ENCODE measurements at places on chromosomes 13 and 19.

GRCh38 chr13:76397413-76397812, 488.8 kb downstream of the KCTD12 start:
- DNase-seq, result no peak

- no peak for DNase-seq
These were observed 10.2 kb upstream of the TMEM160 start for GRCh38 chr19:47058621-47059022.

DNA sequence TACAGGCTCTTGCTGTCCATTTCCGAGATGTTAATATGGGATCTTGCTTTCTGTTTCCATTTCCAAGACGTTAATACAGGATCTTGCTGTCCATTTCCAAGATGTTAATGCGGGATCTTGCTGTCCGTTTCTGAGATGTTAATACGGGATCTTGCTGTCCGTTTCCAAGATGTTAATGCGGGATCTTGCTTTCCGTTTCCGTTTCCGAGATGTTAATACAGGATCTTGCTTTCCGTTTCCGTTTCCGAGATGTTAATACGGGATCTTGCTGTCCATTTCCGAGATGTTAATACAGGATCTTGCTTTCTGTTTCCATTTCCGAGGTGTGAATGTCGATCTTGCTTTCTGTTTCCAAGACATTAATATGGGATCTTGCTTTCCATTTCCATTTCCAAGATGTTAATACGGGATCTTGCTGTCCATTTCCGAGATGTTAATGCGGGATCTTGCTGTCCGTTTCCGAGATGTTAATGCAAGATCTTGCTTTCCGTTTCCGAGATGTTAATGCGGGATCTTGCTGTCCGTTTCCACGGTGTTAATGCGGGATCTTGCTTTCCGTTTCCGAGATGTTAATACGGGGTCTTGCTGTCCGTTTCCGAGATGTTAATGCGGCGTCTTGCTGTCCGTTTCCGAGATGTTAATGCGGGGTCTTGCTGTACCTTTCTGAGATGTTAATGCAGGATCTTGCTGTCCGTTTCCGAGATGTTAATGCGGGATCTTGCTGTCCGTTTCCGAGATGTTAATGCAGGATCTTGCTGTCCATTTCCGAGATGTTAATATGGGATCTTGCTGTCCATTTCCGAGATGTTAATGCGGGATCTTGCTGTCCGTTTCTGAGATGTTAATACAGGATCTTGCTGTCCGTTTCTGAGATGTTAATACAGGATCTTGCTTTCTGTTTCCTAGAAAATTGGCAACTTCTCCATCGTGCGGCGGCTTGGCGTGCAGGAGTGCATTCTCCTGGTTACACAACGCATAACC, 38.3 kb downstream of the PEX11G start:
- no peak for DNase-seq

GRCh38 chr19:677601-678436, 1.6 kb downstream of the FSTL3 start:
- DNase-seq, result no peak

DNA sequence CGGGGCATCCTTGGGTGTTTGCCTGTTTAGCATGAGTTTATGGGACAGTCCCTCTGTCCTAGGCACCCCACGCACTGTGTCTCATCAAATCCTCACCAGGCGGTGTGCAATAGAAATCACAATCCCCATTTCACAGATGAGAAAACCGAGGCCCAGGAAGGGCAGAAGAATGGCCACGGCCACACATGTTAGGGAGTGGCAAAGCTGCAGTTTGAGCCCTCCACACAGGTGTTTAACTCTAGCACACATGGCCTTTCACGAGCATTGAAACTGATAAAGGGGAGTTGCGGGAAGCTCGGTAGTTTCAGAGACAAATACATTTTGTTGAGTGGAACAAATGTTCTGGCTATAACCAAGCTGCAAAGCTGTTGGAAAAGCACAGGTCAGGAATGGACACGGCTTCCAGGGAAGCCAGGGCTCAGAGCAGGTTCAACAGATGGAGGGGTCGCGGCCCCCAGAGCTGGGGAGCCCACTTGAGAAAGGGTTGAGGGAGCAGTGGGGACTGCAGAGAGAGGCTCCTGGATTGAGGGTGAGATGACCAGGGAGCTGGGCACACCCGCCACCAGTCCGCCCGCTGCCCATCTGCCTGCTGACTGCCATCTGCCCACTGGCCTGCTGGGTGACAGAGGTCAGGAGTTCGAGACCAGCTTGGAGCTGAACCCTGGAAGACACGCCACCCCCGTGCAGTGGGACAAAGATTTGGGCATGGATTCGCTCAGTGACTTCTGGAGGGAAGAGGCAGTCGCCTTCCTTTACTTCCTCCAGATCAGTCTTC, 154.7 kb downstream of the URI1 start:
- no peak for DNase-seq

- DNase-seq, result peak; percentile 15
These were observed 6.4 kb upstream of the PDE4C start for GRCh38 chr19:18232540-18233223.

- DNase-seq, result no peak
These were observed 89.4 kb upstream of the TSHZ3 start for GRCh38 chr19:31438401-31439269.

- DNase-seq, result no peak
These were observed 22.8 kb upstream of the ZBTB7A start for GRCh38 chr19:4089400-4089908.

DNA sequence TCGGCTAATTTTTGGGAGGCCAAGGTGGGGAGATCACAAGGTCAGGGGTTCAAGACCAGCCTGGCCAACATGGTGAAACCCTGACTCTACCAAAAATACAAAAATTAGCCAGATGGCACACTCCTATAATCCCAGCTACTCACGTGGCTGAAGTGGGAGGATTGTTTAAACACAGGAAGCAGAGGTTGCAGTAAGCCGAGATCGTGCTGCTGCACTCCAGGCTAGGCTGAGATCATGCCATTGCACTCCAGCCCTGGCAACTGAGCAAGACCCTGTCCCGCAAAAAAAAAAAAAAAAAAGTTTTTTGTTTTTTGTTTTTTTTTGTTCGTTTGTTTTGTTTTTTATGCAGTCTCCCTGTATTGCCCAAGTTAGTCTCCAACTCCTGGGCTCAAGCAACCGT, 21.2 kb downstream of the MAST1 start:
- DNase-seq, result no peak

DNA sequence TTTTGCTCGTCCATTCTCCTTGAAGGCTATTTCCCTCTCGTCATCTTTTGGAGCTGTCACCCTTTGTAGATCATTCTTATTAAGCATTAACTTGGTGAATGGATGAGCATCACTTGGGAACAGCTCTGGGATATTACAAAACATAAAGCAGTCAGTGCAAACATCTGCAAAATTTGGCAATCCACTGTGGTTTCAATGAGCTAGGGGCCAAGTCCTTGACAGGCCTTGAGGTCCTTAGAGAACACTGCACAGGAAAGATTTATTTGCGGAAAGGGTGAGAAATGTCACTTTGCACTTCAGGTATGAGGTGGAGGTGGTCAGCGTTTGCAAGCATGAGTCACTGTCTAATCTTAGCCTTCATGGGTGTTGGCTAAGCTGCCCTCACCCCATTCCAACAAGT, 239.7 kb upstream of the MAB21L1 start:
- DNase-seq, result no peak

DNA sequence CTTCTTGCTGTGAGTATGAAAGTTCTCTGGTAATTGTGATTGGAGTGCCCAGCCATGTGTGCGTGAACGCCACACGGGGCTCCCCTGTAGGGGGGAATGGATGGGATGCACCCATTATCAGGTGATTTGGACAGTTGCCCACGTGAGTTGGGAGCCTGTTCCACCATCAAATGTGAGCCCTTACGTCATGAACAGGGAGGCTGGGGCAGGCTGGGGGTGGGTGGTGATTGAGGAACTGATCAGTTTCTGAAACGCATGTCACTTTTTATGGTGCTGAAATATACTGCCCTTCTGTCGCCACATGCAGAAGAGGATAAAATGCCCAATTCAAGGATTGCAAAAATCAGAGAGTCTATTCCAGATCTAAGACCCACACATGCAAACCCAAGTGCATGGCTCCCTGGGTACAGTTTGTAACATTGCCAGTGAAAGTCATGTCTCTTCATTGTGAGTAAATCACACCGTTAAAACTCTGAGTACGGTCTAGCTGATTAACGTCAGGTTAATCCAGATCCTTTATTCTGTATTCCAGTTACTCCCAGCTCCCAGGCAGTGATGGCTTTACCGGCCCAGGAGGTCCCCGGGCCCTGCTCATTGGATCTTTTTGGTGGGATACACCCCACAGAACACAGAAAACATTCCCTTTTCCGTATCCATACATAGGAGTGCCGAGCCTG, 90.2 kb downstream of the RAB20 start:
- DNase-seq, result no peak

GRCh38 chr19:52778811-52779210, 7.8 kb downstream of the ZNF600 start:
- DNase-seq, result no peak

DNA sequence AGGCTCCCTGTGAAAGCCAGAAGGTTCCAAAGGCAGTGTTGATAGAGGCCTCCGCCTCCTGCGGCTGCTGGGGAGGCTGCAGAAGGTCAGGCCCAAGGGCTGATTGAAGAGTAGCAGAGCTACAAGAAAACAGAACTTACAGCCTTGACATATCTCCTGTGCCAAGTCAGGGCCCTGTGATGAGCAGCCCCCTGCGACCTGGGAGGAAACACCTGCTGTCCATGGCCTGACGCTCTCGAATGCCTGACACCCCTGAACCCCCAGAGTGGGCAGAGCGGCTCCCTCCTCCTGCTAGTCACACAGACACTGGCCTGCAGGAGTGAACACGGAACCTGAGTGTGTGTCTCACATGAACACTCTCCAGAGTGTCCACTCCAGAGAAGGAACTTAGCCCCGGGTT, 38.2 kb upstream of the TUBGCP3 start:
- DNase-seq, result no peak

DNA sequence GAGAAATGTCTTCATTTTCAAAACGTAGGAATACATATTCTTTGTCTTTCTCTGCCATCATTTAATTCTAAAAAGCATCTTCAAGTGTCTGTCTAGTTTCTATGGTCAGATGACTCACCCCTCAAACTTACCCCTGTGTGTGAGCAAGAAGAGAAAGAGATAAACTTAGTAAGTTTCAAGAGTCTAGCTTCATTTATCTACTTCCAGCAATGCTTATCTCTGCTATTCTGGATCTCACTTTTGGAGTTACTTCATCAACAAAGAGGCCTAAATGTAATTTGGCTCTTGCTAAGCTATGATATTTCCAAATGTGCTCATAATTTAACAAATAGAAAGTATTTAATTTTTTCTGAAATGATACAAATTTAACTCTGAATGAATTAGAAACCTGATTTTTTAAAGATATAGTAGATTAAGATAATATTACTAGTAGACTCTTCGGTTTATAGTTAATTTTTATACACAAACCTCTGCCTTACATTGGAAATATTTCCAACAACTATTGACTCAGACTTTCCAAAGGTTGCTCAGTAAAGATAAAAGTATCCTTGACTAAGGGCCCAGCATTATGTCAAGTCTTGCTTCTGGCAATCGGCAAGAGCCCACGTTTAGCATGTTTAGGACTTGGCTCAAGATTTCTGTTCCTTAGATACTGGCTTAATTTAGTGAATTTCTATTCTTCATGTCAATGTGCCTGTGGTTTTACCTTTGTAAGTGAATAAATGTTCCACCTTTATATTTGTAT, 1511.0 kb upstream of the SLC10A2 start:
- no peak for DNase-seq

DNA sequence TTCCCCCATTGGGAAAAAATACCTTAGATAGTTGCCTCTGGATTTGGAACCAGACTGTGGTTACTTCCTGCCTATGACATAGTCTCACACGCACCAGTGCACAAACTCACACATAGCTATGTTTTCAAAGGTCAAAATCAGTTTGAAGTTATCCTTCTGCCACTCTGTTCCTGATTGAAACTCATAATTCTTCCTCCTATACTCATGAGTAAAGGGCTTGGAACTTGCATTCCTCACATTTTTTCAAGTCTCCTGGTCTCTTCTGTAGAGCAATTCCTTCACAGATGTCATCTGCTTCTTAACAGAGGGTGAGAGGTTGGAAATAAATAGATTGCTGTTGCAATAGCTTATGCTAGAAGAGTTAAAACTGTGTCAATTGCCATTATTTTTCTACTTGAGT, 18.6 kb upstream of the POSTN start:
- no peak for DNase-seq

DNA sequence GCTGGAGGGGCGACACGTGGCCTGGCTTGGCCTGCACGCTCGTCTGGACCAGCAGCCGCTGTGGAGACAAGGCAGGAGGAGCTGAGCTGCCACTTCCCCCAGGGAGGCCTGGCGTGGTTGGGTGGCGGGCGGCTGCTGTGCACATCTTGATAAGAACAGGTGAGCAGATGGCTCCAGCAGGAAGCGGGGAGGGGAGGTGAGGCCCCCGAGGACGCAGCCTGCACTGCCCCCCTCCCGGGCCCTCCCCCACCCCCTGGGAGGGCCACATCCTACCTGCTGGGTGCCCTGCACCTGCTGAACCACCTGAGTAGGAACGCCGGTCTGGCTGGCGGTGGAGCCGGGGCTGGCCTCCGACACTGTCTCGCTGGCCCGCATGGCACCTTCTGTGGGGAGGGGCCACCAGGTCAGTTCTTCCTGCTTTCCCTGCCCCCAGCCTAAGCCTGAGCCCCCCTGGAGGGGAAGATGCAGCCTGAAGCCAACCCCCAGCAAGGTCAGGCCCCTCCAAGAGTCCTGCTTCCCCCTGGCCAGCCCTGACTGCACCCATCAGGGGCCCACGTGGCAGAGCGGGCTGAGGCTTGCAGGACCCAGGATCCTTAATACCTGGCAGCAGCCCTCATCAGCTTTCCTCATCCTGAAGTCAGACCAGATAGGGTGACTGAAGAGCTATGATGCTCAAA, 22.8 kb downstream of the RFX1 start:
- DNase-seq, result no peak

- DNase-seq, result peak; percentile 6
These were observed 92.7 kb downstream of the ZNF737 start for GRCh38 chr19:20472854-20473253.

DNA sequence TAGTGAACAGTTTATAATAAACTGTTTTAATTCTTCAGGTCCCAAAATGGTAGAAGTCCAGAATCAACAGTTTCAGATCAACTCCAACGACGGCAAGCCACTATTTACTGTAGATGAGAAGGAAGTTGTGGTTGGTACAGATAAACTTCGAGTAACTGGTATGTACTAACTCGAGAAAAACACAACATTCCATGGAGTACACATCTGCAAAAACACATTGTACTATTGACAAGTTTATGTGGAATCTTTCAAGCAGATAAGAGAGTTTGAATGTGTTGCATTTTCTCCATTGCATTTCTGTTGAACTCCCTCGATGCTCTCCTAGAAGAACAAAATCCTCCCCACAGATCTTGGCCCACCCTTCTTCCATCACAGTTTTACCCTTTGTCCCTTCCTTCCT, 98.5 kb downstream of the SGCG start:
- no peak for DNase-seq

GRCh38 chr13:85166891-85167290, 632.3 kb downstream of the SLITRK6 start:
- DNase-seq, result no peak
